Activated CD4-positive, alpha-beta T cell treated with anti-CD3 and anti-CD28 coated beads, Interleukin-2, amount 50 U/mL, for 48 hours (primary cell): ENCODE measurements at places on chromosomes 13 and 19.

- peak; percentile 36 for DNase-seq
These were observed 94.0 kb downstream of the PTPRS start for GRCh38 chr19:5246554-5247155.

- no peak for DNase-seq
These were observed 927.0 kb downstream of the UQCRFS1 start for GRCh38 chr19:28285917-28286316.

DNA sequence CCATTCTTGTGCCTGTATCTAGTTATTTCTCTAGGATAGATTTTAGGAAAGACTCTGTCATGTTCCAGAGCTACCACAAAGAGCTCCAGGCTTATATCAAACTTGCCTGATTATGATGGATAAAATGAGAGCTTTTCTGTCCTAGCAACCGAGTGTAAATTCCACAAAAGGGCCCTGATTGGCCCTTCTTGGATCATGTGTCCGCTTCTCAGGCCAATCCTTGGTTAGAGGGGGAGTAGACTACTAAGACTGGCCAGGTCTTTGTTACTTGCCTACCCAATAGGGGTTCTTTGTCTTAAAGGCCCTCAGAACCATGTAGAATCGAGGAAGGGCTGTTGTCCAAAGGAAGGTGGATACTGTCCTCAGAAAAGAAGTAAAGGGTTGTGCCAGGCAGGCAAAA, 2.4 kb downstream of the DHX34 start:
- DNase-seq, result no peak

DNA sequence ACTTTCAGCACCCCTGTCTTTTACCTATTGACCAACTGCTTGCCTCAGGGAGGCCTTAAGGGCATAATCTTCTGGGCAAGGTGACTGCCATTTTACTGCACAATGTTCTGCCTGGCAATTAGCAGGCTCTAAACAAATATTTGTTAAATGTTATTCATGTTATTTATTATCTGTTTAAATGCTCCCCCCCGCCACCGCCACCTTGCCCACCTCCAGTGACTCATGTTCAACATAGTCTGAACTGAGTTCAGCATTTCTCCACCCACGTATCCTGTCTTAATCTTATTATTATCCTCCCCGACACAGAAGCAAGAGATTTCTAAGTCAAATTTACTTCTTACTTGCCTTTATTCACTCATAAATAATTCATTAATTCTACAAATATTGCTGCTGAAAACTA, 144.8 kb downstream of the LIG4 start:
- no peak for DNase-seq

DNA sequence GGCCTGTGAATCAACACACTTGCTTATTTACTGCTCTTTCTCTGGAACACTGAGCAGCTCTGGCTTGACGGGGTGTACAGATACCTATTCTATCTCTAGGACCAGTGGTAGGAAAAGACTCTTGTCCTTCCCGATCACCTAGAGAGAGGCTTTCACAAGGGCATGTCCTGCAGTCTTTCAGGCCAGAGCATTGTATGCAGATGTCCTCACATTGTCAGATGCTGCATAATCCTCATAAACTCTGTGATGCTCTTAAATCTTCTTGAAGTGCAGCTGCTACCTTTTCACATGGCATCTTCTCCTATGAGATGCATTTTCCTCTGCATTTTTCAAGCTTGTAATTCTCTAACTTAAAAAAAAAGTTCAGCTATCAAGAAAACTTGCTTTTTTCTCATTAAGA, 369.4 kb downstream of the OLFM4 start:
- no peak for DNase-seq

DNA sequence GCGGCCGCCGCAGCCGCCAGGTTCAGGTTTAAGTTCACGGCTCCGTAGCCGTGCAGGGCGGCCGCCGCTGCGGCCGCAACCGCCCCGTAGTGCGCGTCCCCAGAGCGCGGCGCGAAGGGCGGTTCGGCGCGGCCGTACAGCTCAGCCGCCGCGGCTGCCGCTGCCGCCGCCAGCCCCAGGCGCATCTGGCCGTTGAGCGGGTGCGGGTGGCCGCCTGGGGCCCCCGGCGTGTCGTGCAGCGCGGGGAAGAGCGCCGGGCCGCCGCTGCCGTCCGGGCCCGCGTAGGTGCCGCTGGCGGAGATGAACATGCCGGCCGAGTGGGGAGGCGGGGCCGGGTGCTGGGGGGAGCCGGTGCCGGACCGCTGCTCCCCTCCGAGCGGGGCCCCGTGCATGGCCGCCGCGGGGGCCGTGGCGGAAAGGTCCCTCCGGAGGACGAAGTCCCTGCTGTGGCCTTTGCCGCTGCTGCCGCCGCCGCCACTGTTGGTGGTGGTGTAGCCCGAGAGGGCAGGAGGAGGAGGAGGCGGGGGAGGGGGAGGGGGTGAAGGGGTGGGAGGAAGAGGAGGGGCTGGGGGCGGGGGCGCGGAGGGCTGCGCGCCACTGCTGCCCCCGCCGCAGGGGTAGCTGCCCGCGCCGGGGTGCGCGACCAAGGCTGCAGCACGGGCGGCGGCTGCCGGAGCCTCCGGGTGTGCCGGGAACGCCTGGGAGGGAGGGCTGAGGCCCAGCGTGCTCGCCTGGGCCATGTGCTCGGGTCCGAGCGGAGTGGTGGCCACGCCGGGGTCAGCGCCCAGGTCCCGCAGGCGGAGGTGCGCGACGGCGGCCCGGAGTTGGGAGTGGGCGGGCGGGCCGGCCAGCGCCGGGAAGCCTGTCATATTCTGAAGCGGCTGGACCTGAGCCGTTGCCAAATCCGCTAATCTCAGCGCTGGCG, 654 bp downstream of the ZIC5 start:
- DNase-seq, result peak; percentile 7

DNA sequence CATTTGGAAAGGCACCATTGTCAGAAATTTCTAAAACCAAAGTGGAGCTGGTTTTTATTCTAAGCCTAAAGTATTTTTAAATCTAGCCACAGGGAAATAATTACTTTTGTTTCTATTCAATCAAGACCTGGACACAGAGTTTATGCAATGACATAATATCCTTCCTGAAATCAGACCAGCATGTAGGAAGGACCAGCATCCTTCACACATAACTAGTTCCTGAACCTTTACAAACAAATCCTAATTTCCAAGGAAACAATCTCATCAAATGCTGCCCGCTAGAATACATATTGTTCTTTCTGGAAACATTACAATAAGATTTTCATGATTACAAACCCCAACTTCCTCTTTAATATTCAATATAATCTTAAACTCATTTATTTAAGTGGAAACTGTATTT, 1.5 kb downstream of the STARD13 start:
- no peak for DNase-seq

GRCh38 chr13:20550799-20551198, 16.2 kb upstream of the IFT88 start:
- DNase-seq, result no peak

DNA sequence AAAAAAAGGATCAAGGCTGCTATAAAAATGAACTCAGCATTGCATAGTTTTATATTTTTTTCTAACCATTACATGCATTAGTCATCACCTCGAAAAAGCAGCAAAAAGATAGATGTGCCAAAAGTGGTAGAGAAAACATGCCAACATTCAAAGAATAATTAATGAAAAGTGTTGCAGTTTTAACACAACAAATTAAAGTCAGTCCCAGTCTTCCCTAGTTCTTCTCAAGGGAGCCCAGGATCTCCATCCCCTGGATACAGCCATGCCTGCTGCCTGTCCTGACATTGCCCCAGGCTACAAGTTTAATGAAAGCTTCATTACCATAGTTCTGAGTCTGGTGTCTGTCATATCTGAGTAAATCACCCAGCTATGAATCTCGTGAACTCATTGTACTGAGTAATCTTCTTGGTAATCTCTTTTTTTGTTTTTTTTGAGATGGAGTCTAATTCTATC, 116.6 kb upstream of the KLF12 start:
- no peak for DNase-seq

DNA sequence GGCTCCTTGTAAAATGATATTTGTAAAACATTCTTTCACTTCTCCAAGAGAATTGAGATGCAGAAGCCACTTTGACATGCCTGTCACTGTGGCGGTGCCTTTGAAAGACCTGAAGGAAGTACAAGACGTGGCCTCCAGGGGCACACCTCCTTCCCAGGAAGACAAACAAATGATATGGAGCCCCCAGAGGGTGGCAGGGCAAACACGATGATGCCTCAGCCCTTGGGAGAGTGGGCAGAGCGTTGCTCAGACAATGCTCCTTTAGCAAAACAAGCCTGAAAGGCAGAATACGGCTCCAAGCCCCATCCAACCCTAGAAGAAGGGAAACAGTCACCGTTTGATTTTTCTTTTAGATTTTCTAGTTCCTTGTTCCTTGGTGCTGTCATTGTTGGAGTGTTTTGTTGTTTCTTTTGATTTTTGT, 9.2 kb upstream of the ATP12A start:
- DNase-seq, result peak; percentile 27

DNA sequence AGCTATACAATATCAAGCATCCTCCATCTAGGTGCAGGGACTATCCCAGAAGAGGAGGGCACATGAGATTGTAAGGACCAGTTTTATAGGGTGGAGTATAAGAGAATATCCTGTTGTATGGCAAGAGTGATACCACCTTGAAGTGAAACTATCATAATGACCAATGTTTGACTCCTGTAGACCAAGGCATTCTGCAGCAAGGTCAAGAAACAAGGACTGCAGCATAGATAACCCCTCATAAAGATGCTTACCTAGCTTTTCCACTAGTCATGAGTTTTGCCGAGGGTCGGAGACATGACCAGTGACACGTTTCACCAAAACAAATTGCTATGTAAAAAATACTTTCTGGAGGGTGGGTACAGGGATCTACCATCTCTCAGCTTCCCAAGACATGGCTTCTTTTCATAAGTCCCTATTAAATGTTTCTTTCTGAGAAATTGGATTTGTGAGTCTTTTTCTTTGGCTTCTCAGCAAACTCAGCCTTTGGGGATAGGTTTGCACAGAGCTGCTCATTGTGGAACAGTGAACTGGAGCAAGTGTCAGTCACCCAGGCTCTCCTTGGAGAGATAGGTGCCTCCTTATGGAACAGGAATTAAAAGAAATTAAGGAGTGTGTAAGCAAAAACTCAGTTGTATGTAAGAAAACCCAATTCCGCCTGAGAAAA, 28.2 kb upstream of the CYSLTR2 start:
- no peak for DNase-seq

- peak; percentile 40 for DNase-seq
These were observed at the start of gene TTYH1 for GRCh38 chr19:54415208-54415900. Gene TTYH1 (plus strand): TSS chr19:54415464. CDS start chr19:54415553, 89 bp downstream.

GRCh38 chr13:112977525-112977924, 8.5 kb downstream of the MCF2L start:
- no peak for DNase-seq

DNA sequence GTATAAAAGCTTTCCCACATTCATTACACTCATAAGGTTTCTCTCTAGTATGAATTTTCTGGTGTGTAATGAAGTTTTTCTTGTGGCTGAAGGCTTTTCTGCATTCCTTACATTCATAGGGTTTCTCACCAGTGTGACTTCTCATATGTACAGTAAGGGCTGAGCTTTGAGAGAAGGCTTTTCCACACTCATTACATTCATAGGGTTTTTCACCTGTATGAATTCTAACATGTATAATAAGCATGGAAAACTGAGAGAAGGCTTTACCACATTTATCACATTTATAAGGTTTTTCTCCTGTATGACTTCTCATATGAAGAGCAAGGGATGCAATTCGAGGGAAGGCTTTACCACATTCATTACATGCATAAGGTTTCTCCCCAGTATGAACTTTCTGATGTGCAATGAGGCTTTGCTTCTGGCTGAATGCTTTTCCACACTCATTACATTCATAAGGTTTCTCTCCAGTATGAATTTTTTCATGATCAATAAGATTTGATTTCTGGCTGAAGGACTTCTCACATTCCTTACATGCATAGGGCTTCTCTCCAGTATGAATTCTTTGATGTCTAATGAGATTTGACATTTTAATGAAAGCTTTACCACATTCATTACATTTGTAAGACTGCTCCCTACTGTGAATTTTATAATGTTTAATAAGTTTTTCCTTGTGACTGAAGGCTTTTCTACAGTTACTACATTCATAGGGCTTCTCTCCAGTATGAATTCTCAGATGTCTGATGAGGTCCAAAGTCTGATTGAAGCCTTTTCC, 42.6 kb downstream of the ZNF527 start:
- no peak for DNase-seq

- DNase-seq, result no peak
These were observed 329.1 kb downstream of the SLITRK5 start for GRCh38 chr13:88000239-88000638.

- no peak for DNase-seq
These were observed 12.3 kb upstream of the ZNF556 start for GRCh38 chr19:2854849-2855248.

DNA sequence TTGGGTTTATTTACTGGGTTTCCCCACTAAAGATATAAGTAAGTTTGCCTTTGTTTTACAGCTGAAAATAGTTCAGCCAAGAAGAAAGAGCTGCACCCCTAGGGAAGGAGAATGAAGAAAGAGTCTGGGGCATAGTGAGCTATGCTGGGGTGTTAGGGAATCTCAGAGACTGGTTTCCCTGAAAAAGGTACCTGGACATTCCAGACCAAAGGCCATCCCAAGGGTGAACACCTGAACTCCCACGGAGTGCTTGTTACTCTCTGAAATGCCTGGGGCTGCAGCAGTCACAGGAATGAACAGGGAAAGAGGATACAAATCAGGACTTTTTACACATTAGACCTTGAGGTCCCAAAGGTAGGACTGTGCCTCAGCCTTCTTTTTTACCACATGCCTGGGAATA, 337.6 kb upstream of the SLC10A2 start:
- DNase-seq, result no peak

DNA sequence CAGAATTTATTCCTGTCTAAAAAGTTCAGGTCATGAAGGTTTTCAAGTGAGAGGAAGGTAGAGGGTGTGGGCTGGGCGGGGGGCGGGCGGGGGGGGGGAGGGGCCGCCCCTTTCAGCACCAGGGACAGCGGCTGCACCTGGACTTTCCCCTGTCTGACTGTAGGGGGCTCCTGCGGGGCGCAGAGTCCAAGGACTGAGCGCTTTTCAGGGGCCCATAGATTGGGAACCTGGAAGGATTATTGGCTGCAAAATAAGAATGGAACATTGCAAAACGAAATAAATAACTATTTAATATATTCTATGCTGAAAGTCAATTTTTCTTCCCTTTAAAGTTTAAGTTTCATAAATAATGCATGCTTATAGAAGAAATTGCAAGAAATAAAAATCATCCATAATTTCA, 8.9 kb upstream of the CYP4F3 start:
- peak; percentile 6 for DNase-seq

GRCh38 chr13:101727118-101727517, 274.6 kb downstream of the ITGBL1 start:
- no peak for DNase-seq

DNA sequence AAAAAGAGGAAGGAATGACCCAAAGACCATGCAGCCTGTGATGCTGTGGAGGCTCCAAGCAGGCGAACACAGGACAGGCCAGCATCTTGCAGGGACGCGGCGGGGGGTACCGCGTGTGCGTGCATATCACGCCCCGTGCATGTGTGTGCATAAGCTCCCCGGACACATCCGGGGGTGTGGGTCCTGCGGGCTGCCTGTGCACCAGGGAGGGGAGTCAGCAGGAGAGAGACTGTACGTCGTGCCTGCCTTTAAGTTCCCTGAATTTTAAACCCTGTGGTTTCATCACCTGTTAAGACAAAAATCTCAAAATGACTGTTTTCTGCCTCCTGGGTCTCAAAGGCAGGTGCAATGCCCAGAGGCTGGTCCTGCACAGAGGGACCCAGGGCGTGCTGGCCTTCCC, 16.6 kb downstream of the ADAT3 start:
- DNase-seq, result no peak
